SJCRH30 (cell line): ENCODE measurements at places on chromosomes 3 and 15. TPM values are rescaled to one million over a fixed set of nuclear protein-coding genes. Genes with fewer than 3 reads are reported as not detected.

The CYP1A2 gene
- total RNA-seq, result not detected in 2 replicates

- no peaks in the 10 kb centered on the region for H3K4me1 ChIP-seq
- H3K36me3 ChIP-seq, result no peaks in the 10 kb centered on the region
- no peak for DNase-seq
- H3K27ac ChIP-seq, result no peak overlapping the region
- H3K4me3 ChIP-seq, result no peak overlapping the region
Measured at GRCh38 chr3:156497326-156497725, 57.6 kb downstream of the SSR3 start.

The ACAN gene
- total RNA-seq, result not detected in 2 replicates

- H3K27me3 ChIP-seq, result no peaks in the 10 kb centered on the region
- H3K36me3 ChIP-seq, result no peaks in the 10 kb centered on the region
- no peak overlapping the region for H3K27ac ChIP-seq
- H3K4me3 ChIP-seq, result no peak overlapping the region
- no peak for DNase-seq
Measured at GRCh38 chr15:40891138-40891537, 3.1 kb upstream of the VPS18 start.

The DUOXA1 gene
- 0.04 TPM in 1 of 2 replicates, not detected in the other for total RNA-seq

The FRMD5 gene
- total RNA-seq, result 0.46 and 0.49 TPM in 2 replicates
